Neural crest cell (in vitro differentiated cells): ENCODE measurements at places on chromosomes 7 and 10.
A peak's percentile ranks its signal among the peaks of the same experiment; 100 is the strongest.

- H3K4me1 ChIP-seq: no peaks in the 10 kb centered on the region
- H3K27ac ChIP-seq: no peak overlapping the region
- H3K27me3 ChIP-seq: no peaks in the 10 kb centered on the region
- no peak overlapping the region for H3K4me3 ChIP-seq
These were observed 231.0 kb downstream of the KIAA1217 start for GRCh38 chr10:24439935-24440334.

GRCh38 chr10:24259365-24260130, 50.6 kb downstream of the KIAA1217 start:
- no peak for DNase-seq
- H3K4me3 ChIP-seq: no peak overlapping the region
- peak overlapping the region; percentile 19 for H3K27ac ChIP-seq
- H3K4me1 ChIP-seq: peaks cover 30% of the 10 kb centered on the region
- H3K36me3 ChIP-seq: peaks cover 2% of the 10 kb centered on the region

DNA sequence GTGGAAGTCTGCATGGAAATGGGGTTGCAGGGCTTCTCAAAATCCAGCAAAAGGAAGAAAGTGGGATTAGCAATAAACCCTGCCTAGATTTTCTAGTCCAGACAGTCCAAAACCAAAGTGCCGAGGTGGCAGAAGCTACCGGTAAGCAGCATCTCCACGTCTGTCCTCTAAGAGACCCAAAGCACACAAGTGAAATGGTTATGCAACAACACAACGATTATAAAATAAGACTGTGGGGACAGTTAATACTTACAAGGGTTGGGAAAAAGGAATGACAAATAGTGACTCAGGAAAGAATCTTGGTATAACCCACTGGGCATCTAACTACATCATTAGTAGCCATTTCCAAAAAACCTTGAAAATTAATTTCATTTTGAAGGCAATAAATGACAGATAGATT, 24.7 kb downstream of the CREB3L2 start:
- H3K4me1 ChIP-seq: peaks cover 84% of the 10 kb centered on the region
- H3K27me3 ChIP-seq: no peaks in the 10 kb centered on the region
- H3K36me3 ChIP-seq: peaks cover 6% of the 10 kb centered on the region
- H3K4me3 ChIP-seq: peak overlapping the region; percentile 32
- DNase-seq: no peak

GRCh38 chr7:128385988-128386925, 23.5 kb downstream of the IMPDH1 start:
- no peak for DNase-seq
- no peaks in the 10 kb centered on the region for H3K27me3 ChIP-seq
- no peak overlapping the region for H3K4me3 ChIP-seq
- no peak overlapping the region for H3K27ac ChIP-seq
- no peaks in the 10 kb centered on the region for H3K36me3 ChIP-seq
